Stimulated activated CD4-positive, alpha-beta T cell treated with anti-CD3 and anti-CD28 coated beads, Interleukin-1b, Interleukin-23, amount 100 ng/mL, for 1 hour (primary cell): ENCODE measurements at places on chromosomes 11 and 22.
A peak's percentile ranks its signal among the peaks of the same experiment; 100 is the strongest.

GRCh38 chr22:23591201-23591791, 11.2 kb upstream of the IGLL1 start:
- peak; percentile 8 for DNase-seq

GRCh38 chr11:112156956-112157766, 6.7 kb downstream of the IL18 start:
- no peak for DNase-seq

DNA sequence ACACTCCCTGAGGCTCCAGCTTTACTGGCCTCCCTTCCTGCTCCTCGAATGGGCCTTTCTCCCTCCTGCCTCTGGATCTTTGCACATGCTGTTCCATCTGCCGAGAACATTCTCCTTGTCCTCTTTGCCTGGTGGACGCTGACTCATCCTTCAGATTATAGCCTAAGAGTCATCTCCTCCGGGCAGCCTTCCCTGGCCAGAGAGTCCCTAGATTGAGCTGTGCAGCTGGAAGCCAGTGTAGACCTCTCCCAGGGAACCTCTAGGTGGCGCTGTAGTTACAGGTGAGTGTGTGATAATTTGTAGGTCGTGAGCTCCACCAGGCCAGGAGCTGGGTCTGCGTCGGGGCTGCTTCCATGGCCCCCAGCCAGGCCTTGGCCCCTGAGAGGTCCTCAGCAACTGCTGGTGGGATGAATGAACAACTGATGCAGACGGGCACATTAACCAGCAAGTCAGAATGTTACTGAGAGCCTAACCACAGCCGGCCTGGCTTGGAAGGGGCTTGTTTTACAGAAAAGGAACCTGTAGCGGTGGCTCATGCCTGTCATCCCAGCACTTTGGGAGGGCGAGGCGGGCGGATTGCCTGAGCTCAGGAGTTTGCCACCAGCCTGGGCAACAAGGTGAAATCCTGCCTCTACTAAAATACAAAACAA, 8.7 kb downstream of the PNPLA5 start:
- DNase-seq = no peak

DNA sequence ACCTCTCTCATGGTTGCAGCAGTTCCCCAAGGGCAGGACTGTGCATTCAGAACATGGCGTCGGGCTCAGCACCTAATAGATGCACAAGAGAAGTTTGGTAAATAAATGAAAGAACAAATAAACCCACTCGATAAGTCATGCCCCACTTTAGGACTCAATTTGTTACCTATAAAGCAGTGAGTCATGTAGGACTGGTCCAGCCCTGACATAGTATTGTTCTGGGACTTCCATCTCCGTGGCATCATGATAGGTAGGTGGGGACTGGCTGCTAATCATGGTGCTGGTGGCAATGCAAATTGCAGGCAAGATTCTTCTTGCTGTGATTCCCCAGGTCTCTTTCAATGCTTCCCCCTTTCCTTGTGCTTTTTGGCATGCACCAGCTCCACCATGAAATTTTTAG, 118.2 kb upstream of the CSNK2A3 start:
- DNase-seq = no peak

DNA sequence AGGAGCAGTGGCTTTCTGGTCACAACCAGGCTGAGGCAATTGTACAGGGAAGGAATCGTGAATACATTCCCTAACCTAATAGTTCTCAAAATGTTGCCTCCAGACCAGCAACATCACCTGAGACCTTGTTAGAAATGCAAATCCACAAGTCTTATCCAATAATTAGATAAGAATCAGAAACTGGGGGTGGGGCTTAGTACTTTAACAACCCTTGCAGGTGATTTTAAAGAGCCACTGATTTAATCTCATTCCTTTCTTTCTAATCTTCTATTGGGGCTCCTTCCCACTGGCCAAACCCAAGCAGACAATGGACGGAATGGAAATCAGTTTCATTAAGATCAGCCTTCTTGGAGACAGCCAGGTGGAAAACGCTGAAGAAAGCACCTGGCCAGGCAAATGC, 142.4 kb upstream of the DDI1 start:
- no peak for DNase-seq

- DNase-seq = no peak
Measured at GRCh38 chr11:36253238-36253637, 36.0 kb downstream of the COMMD9 start.

GRCh38 chr11:75554258-75555022, 7.6 kb upstream of the SERPINH1 start:
- no peak for DNase-seq

DNA sequence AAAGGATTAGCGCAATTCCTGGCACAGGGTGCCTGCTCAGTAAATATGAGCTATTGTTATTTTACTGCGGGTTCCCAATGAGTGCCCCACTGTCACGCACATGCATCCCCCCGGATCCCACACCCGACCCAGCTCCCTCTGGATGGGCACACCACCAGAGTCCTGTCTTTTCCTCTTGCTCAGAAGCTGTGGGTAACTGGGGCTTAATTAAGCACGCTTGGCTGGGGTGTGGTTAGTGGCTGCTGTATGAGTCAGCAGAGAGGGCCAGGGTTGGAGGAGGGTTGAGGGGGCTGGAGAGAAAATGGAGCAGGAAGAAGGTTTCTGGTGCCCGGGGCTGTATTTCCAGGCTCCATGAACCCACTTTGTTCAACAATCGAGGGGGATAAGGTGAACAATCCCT, 30.3 kb upstream of the NECTIN1 start:
- DNase-seq = no peak

GRCh38 chr11:57395905-57396623, 5.6 kb upstream of the PRG2 start:
- no peak for DNase-seq

GRCh38 chr11:116601814-116602636, 170.8 kb downstream of the BUD13 start:
- no peak for DNase-seq

- no peak for DNase-seq
Measured at GRCh38 chr11:81674211-81674610, 1059.5 kb downstream of the FAM181B start.

DNA sequence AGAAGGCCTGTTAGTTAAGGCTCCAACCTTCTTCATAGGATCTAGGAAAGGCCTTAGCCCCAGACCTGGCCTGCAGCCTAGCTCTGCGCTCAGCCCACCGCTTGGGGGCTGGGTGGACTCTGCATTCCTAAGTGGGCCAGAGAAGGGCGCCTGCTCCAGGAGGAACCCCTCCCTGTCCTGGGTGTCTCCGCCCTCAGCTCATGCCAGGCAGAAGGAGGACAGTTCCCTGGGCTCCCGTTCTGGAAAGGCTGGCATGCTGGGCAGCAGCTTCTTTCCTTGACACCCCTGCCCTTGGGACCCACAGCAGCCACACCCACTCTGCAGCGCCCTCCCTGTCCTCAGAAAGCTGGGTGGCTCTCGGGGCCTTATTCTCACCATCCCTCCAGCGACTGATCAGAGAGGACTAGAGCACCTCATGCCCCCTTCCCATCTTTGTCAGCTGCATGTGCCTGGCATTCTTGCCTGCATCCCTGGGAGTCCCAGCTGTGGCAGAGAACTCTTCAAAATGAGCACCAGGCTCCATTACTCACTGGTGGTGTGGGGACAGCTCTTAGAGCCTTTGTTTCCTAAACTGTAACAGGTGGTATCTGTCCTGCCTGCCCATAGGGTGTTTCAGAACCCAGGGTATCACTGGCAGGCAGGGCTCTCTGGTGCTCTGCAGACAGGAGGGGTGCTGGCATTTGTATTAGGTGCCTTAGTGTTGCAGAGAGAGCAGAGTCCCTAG, 20.3 kb upstream of the MYRF start:
- no peak for DNase-seq

DNA sequence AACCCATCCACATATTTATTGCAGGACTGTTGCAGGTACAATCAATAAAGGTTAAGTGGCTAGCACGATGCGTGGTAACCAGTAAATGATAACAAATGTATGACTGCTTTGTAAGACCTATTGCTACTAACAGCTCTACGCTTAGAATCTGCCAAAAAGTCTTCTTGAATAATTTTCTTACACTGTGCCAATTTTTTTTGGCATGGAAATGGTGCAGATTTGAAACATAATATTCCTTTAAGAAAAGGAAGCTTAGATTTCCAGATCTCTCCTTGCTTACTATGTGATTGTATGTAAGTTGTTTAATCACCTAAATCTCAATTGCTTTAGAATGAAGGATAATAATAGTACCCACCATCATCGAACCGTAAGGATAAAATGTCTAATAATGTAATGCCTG, 192.0 kb downstream of the LRRC4C start:
- no peak for DNase-seq

- DNase-seq = no peak
Measured at GRCh38 chr11:111521135-111521534, 6.6 kb downstream of the HOATZ start.

DNA sequence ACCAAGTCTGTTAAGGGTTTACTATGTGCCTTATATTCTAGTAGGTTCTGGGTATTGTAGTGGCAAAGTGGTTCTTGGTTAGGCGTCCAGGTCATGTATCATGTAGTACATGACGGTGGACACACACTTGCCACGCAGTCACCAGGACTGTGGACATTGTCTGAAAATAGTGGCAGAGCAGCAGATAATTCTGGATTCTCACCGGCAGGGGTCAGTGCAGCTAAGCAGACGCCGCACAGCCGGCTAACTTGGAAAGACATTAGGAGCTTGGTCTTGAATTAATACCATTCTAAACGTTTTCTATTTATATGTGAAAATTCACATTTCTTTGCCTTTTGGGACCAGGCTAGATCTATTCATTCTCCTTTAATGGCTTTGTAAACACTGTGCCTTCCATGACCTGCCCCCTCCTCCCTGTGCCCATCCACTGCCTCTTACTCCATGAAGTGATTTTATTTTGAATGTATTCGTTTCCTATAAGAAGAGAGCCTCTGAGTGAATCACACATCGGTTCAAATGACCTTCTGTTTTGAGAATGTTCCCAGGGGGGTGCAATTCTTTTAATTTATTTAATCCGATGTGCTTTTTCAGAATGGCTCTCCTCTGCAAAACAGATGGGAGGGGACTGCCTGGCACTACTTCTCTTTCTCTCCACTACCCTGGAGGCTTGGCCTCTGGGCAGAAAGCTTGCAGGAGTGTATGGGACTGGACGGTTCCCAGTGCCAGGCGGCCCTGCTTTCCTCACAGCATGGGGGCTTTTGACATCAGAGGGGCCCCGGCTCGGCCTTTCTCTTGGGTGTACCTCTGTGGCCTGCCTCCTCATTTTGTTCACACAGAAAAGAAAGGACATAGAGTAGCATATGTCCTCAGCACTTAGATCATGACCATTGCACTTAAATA, 378.0 kb downstream of the NTM start:
- no peak for DNase-seq

GRCh38 chr22:46303347-46303965, 6.8 kb downstream of the GTSE1 start:
- no peak for DNase-seq

DNA sequence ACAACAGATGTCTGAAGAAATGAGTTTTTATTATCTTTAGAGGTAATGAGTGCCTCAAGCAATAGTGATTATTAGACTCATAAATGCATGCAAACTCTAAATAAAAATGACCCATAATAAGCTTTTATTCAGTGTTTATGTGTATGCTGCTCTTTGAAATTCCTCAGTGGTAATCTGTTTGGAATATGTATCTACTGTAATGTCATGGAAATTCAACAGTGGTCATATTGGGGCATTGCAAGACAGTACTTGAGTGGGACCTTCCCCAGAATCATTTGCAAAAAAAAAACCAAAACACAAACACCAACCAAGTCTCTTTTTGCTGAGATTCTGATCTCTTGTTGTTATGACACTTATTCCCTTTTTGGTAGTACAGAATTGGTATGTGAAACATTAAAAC, 35.0 kb downstream of the DNAJC24 start:
- DNase-seq = no peak

DNA sequence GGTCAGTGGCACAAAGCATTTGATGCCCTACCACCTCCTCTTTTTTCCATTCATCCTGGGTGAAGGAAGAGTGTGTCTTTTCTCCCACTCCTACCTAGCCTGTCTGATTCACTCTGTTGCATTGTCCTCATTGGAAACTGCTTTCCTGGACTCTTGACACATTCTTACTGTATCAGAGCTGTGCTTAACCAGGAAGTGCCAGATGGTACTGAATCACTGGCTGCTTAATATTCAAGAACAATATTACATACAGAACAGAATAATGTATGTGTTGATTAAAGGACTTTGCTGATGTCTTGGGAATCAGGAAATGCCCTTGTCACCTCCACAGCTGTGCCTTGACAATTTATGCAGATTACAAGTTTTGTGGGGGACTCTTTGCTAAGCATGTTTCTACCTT, 44.4 kb downstream of the SVIP start:
- no peak for DNase-seq

- no peak for DNase-seq
Measured at GRCh38 chr11:82747471-82747870, 13.8 kb upstream of the FAM181B start.

DNA sequence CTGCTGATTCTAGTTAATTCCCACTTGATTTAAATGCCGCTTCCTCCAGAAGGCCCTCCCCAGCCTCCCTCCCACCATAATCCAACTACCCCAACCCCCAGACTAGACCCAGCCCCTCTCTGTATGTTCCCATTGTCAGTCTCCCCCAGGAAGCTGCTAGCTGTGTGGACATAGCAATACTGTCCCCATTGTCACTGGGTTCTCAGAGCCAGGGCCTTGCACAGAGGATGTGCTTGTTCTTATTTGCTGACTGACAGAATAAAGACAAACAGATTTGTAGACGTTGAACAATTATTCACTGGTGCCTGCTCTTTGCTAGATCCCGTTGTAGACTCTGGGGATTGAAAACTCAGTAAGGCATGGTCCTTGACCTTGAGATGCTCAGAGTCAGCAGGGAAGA, 45.7 kb upstream of the NAV2 start:
- DNase-seq = no peak

DNA sequence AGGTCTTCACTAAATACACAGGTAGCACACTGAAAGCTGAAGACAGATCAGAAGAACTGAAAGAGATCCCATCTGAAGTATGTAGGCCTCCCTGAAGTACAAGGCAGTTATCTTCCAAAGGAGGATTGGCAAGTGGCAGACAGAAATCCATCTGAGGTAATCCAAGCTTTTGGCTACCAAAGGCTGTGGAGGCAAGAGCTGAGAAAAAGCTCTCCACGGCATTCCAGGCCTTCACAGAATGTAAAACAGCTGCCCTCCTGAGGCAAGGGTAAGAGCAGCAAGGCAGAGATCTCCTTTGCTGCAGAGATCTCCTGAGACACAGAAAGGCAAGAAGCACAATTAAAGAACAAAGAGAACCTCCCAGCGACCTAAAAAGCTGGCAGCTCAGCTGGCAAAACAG, 19.1 kb downstream of the PIK3C2A start:
- DNase-seq = no peak

DNA sequence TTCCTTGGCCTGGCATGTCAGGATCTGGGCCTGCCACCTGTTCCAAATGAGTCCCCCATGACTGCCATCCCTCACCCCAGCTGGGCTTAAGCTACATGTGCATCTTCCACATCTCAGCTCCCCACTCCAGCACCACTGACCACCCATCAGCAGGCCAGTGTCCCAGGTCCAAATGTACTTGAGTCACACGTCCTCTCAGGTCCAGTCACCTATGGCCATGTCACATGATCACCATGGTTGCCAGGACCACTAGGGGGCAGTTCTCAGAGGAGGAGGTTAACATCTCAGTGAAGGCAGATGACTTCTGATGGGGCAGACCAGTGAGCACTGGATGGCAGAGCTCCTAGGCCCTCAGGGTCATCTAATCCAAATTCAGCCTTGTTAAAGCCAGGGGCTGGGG, 41.9 kb upstream of the WNT11 start:
- DNase-seq = no peak
